ENCODE measurements at places on chromosomes 4 and X.

DNA sequence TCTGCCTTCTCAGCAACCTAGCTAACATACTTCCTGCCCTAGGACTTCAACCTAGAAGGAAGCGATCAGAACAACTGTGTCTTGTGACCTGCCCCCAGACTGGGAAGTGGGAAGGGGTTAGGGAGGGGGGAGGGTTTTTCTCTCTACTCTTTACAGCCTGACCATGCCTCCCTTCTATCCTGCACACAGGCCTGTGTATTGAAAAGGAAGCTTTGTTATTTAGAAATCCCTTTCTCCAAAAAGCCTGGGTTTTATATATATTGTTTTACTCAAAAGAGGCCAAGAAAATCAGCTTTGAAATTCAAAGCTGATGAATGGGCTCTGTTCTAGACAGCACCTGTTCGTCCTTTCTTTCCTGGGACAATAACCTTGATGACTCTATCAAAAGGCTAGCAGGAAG lies 35.2 kb upstream of the SMS start:
- no peak for DNase-seq

GRCh38 chr4:130712038-130712437 lies 1616.1 kb downstream of the C4orf33 start:
- DNase-seq: no peak

- no peak for DNase-seq
These were observed 4.2 kb downstream of the TMSB4X start for GRCh38 chrX:12979026-12979607.

GRCh38 chr4:171875291-171875690 lies 62.1 kb downstream of the GALNTL6 start:
- DNase-seq: no peak

DNA sequence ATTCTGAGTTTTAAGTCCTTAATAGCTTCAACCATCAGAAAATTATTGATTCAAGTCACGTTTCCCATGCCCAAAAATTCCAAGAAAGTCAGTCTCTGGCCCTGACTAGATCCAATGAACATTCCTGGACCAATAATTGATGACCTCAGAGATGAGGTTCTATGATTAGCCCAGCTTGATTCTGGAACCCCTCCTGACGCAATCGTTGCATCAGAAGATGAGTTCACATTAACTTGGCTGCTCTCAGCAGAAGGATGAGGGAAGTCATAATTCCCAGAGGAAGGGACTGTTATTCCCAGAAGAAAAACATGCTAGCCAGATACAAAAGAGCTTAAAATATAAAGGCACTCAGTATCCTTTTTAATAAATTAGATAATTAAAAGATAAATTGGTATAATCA lies 34.3 kb upstream of the CPEB2 start:
- no peak for DNase-seq

DNA sequence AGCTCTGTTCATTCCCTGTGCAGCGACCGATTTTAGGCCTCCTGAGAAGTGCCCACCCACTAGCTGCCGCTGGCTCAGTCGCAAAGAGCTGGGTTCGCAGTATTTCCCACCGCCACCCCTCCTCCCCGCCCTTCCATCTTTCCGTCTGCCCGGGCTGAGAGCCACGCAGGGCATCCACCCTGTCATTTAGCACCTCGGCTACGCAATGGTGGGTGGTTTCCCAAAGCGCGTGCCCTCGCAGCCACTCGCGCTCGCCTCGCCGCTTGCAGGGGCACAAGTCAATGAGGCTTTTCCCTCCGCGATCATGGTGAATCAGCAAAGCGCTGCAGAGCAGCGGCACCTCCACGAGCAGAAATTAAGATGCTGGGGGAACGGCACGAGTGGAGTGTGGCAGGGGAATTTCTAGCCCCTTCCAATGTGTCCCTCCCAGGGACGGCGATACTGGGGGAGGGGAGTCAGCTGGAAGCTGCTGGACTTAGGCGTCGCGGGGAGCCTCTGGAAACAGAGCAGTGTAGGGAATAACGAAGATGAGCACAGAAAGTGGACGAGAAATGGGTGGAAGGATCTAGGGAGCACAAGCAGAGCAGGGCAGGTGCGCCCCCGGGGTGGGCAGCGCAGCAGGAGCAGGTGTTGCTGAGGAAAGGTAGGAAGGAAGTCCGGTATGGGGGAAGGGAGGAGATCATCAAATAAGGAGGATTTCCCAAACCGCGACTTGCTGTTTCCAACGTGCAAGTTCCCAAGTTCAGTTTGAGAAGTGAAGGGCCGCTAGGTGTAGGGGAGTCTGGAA lies 2.4 kb upstream of the PTCHD1 start:
- no peak for DNase-seq

DNA sequence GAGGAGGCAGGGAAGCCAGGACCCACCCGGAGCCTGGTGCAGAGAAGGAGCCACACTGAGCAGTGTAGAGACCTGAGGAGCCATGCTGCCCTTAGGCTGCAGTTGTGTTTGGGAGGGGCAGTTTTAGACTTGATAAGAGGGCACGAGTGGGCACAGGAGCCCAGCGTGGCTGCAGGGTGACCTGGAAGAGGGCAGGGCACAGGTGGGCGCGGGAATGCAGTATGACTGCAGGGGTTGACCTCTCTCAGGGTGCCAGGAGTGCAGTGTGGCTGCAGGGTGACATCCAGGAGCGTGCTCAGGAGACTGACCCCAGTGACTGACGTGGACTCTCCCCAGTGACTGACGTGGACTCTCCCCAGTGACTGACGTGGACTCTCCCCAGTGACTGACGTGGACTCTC lies 14.6 kb upstream of the WDR1 start:
- DNase-seq: no peak

- DNase-seq: no peak
These were observed 242.0 kb downstream of the PTTG2 start for GRCh38 chr4:38202242-38202641.

DNA sequence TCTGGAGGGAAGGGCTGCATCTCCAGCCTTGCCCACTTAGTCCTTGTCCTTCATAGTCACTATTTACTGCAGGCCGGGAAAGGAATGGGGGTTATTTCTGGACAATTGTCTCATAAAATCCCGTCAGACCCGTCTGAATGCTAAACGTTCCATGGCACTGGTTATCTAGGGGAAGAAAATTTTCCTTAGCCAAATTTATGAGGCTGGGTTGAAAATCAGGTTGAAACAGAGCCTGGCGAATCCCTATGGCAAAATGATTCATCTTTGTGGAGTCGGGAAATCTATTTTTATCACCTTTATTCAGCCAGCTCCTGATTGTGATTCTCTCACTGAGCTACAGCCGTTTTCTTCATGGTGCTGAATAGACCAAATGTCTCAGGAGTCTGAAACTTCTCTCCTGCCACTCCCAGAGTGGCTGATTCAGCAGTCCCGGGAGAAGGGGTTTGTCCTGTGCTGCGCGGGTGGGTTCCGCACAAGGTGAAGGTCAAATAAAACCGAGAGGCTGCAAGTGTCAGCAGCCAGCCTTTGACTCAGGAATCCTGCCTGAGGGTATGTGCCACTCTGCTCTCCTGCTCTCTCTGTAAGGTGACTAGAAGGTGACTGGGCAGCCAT lies 1.0 kb downstream of the LIMCH1 start:
- no peak for DNase-seq

GRCh38 chr4:150302553-150302952 lies 224.3 kb downstream of the DCLK2 start:
- no peak for DNase-seq

GRCh38 chr4:156901871-156902270 lies 69.7 kb downstream of the PDGFC start:
- DNase-seq: no peak

- no peak for DNase-seq
These were observed 56.2 kb downstream of the NAF1 start for GRCh38 chr4:163110442-163110841.

GRCh38 chrX:144801786-144802185 lies 445.5 kb upstream of the SPANXN1 start:
- no peak for DNase-seq

- no peak for DNase-seq
These were observed 3.3 kb upstream of the DUSP9 start for GRCh38 chrX:153643431-153644351.

DNA sequence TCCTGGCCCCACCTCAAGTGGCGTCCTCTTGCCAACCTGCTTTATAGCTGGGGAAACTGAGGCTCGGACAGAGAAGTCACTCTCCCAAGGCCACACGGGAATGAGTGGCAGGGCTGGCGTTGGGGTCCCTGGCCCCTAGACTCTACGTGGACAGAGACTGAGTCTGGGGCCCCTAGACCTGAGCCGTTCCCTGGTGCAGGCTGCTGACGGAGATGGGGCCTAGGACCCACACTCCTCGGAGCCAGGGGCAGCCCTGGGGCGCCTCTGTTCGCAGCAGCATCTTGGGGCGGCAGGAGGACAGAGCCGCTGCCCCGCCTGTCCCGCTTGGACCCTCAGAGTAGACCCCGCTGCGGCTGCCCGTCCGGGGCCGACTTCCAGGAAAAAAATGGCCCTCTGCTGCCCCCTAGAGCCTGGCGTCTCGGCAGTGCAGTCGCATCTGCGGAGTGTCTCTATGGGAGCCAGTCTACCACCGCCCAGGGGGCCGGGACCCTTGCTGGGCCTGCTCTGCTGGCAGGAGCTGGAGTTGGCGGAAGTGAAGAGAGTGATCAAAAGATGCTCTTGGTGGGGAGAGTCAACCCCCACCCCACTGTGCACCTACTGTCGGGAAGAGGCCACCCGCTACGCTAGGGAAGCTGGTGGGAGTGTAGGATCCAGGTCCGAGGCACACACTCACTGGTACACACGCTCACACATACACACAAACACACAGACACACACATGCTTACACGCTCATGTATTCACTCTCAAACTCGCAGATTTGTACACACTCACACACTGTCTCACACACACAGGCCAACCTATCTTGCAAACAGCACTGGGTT lies 220.1 kb downstream of the AFAP1 start:
- peak; percentile 55 for DNase-seq

DNA sequence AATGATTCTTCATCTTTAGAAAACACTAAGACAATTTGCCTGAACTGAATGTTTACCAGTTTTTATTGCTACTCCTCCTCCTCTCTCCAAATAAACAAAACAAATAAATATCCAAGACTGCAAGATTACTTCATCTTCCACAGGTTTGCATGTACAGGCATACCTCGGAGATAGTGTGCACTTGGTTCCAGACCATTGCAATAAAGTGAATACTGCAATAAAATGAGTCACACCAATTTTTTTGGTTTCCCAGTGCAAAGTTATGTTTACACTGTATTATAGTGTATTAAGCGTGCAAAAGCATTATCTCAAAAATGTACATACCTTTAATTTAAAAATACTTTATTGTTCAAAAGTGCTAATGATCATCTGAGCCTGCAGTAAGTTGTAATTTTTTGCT lies 53.3 kb downstream of the FBXL5 start:
- no peak for DNase-seq

- DNase-seq: no peak
These were observed 52.6 kb downstream of the CHM start for GRCh38 chrX:85994797-85995196.

DNA sequence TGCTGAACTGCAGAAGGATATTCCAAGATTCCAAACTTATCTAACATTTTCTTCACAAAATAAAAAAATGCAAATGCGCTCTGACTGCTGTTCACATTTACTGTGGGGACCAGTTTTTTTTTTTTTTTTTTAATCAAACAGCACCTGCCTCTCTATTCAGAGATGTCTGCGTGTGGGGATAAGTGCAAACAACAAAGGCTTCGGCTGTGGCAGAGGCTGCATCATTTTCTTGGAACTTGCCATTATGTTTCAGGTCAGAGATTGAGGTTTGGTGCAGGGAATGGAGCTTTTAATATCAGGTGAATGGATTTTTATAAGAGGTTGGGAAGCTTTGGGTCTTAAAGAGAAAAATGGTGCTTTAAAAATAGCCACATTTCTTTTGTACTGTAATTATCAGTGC lies 78.2 kb upstream of the TET2 start:
- DNase-seq: no peak
